Mammary epithelial cell (primary cell): ENCODE measurements at places on chromosomes 4 and X.

- DNase-seq: peak; percentile 0
Measured at GRCh38 chrX:82412858-82413257, 1095.2 kb upstream of the POU3F4 start.

DNA sequence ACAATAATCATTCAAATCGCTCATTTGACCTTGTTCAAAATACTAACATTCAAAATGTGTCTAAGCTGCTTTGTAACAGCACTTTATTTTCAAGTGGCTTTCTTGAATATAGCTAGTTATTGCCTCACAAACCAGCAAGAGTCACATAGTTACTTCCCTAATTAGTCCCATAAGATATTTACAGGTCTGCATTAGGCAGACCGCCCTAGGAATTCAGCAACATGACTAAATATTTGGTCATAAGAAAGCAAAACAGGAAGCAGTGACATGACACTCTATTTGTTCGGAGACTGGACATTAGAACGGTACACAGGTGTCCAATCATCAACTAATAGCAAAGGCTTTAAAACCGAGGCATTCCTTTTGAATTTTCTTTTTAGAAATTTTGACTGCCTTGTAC lies 262.0 kb downstream of the COL25A1 start:
- DNase-seq: no peak

DNA sequence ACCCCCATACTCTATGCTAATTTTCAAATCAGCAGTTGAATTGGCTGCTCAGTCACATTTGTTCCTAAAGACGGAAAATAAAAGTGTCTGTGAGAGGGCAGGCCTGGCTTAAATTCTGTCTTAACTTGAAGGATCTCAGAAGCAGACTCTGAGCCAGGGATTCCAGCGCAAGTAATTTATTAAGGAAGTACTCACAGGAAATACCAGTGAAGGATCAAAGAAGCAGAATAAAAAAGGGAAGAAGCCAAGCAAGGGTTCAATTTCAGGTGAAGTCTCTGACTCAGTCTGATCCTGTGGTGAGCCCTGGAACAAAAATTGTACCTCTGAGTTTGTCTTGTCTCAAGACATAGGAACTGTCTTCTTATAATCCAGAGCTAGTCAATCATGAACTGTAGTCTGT lies 52.2 kb downstream of the IL1RAPL1 start:
- peak; percentile 14 for DNase-seq

DNA sequence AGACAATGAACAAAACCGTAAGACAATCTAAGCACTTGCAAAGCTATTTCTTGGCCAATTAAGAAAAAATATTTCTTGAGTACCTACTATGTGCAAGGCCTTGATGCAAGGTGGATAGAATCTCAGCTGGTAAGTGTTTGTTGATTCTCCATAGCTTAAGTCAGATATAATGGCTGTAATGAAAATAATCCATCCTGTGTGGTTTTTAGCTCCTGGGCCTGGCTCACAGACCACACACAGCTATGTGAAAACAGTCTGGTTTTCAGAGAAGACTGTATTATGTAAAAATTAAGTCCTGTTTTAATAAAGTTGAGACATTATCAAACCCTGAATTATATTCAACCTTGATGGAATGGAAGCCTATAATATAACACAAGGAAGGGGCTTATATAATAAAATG lies 7.8 kb upstream of the DDIT4L start:
- no peak for DNase-seq

GRCh38 chr4:95508421-95508820 lies 40.4 kb downstream of the UNC5C start:
- peak; percentile 52 for DNase-seq

DNA sequence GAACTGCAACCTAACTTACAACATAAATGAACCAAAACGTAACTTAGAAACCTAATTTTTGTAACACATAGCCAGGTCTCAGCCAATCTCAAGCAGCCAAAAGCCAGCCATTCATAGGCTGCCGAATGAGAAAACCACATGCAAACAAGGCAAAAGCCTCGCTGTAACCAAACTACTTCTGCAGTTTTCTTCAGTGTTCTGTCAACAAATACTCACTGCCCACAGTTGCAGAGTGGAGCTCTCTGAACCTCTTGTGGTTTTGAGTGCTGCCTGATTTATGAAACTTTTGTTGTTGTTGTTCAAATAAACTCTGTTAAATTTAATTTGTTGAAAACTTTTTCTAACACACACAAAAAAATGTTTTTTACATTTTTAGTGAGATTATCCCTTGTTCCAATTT lies 251.2 kb downstream of the PAPSS1 start:
- no peak for DNase-seq

DNA sequence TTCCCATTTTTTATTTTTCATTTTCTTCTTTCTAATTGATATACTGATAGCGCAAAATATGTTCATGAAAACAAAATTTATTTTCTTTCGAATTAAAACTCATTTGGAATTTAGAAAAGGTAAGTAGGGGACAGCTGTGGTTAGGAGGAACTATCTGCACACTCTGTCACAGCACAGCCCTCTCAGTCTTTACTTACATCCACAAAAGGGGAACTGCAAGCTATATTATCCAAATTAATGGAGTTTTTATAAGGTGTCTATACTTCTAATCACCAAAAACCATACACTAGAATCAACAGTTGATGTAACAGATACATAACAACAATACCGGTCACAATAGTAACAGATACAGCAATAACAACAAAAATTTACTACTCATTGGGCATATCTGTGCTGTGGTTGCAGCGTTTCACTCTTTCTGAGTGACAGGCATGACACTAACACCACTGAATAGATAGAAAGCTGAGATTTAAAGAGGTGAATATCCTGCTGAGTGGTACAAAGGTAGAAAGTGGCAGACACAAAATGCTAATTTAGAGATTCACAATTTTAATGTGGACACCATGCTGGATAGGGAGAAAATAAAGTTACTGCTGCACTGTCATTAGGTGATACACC lies 160.7 kb downstream of the PPP3CA start:
- no peak for DNase-seq

DNA sequence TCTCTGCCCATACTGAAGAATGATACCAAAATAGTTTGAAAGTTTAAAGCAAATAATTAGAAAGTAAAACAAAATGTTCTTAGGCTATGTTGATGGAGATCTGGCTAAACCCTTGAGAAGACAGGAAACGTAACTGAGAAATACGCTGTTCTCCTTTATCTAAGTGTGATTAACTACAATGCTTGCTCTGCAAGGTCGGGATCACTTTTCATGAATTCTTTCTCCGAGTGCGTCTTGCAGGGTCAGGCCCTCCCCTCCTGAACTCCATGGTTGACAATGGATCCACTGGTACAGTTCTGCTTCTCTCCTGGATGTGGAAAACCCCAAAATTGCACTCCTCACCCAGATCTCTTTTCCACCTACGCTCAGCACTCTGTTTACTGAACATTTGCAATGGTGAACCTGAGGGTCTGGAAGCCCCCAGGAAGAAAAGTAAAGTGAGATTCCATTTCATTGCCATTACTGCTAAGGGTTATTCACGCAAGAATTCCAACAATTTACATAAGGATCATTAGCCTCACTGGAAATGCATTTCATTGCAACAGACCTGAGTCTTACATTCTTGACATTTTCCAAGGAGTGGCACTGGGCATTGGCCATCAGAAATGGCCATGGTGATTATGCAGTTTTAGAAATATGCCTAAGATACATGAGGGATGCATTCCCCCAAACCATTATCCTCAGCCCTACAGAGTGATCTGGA lies 24.6 kb upstream of the WWC2 start:
- no peak for DNase-seq

GRCh38 chrX:54786967-54787366 lies 11.1 kb downstream of the ITIH6 start:
- DNase-seq: peak; percentile 19

GRCh38 chrX:13180807-13181206 lies 136.4 kb upstream of the FAM9C start:
- peak; percentile 89 for DNase-seq

GRCh38 chr4:38060829-38061431 lies 100.7 kb downstream of the PTTG2 start:
- DNase-seq: no peak

DNA sequence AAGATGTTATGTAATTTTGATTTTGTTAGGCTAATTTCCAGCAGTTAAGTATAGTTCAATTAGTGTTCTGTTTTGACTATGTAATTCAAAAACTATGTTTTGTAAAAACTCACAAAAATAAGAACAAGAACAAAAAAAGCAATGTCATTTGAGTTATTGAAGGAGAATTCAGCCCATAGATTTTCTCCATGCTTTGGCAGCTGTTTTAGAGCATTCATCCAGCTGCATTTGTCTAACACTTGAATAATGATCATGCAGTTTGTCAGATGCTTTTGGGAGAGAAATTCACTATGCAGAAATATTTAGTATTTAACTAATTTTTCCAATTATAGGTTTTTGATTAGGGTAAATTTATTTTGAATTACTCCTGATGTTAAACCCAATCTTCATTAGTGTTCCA lies 14.2 kb downstream of the CPE start:
- no peak for DNase-seq

- peak; percentile 31 for DNase-seq
Measured at GRCh38 chrX:10050481-10050880, 83.3 kb downstream of the CLDN34 start.

DNA sequence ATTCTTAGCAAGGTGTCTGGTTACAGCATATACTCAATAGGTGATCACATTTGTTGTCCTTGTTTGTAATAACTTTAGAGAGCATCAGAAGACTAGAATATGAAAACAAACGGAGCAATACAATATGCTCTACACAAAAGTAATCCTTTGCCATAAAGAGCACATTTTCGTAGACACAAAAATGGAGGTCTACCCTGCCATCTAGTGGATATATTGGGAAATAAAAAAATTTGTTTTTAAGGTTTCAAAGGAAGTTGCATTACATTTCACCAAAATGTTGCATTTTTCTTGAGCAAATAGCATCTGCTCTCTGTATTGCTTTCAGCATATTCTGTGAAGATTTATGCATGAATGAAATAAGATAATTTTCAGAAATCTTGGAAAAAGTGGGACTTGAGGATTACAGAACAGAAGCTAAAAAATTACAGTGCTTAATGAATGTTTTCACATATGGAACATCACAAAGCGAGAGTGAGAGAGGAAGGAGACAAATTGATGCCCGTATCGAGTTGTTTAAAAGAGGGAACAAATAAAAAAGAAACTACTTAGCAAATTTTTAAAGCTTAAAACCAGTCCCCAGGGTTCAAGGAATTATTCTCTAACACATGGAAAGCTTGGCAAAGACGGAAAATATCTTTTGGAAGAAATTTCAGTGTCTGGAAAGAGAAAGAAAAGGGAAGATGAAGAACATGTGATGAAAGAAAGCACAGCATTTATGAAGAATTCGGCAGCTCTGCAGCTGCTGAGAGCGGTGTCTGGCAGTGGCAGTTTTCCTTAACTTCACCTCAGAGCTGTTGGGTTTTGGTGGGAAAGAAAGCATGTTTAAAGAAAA lies 390.1 kb downstream of the ANKRD50 start:
- DNase-seq: peak; percentile 24

GRCh38 chrX:70336767-70337166 lies 46.9 kb downstream of the KIF4A start:
- DNase-seq: no peak

- DNase-seq: peak; percentile 25
Measured at GRCh38 chrX:13864264-13864663, 47.4 kb upstream of the GPM6B start.

- DNase-seq: no peak
Measured at GRCh38 chr4:113349430-113349829, 300.0 kb downstream of the ANK2 start.

- no peak for DNase-seq
Measured at GRCh38 chrX:45846328-45846727, 645.7 kb upstream of the DIPK2B start.

DNA sequence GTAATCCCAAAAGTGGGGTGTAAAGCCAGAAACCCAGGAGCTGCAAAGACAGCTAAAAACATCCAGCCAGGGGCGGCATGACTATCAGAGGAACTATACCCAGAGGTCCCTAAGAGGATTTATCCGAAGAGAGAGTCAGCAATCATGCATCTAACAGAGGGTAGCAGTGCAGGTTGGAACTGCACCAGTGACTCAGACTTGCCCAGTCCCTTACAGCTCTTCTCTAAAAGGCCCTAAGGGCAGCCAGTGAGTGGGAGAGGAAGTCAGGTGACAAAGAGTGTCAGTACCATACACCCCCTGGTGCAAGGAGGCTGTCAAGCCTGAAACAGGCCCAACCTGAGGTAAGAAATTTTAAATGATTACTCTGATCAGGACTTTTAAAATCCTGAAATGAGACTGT lies 88.1 kb downstream of the CAMK2D start:
- peak; percentile 76 for DNase-seq

GRCh38 chr4:101201421-101201820 lies 145.9 kb downstream of the PPP3CA start:
- peak; percentile 69 for DNase-seq

DNA sequence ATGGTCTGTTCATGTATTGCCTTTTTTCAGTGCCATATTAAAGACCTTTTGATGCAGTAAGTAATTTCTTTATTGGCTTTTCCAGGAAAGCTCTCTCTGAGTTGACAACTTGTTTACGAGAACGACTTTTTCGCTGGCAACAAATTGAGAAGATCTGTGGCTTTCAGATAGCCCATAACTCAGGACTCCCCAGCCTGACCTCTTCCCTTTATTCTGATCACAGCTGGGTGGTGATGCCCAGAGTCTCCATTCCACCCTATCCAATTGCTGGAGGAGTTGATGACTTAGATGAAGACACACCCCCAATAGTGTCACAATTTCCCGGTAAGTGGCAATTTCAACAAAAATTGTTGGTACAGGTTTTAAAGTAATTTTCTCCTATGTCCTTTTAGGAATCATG lies 148.0 kb downstream of the STIM2 start:
- no peak for DNase-seq

- DNase-seq: no peak
Measured at GRCh38 chr4:166823126-166823525, 411.2 kb downstream of the SPOCK3 start.

- DNase-seq: no peak
Measured at GRCh38 chr4:1279253-1279652, 10.4 kb upstream of the MAEA start.

GRCh38 chr4:106353786-106354185 lies 14.8 kb downstream of the GIMD1 start:
- no peak for DNase-seq

GRCh38 chr4:185875316-185875907 lies 63.4 kb upstream of the SORBS2 start:
- DNase-seq: no peak

- DNase-seq: peak; percentile 1
Measured at GRCh38 chr4:54433686-54434085, 204.6 kb downstream of the PDGFRA start.

- no peak for DNase-seq
Measured at GRCh38 chr4:14117575-14118238, 490.2 kb upstream of the BOD1L1 start.

DNA sequence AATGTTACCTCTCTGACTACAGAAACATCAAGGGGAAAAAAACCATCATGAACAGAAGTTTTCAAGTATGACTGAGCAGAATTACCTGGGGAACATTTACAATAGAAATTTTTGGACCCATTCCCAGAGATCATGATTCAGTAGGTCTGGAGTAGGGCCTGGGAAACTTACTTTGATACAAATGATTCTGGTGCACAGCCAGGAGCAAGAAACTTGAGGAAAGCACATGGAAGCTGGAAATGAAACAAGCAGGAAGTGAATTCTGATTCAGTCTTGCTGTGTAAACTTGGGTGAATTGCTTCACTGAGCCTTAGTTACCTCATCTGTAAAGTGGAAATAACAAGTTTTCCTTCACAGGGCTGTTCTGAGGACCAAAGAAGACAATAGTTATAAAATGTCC lies 192.5 kb upstream of the TAPT1 start:
- DNase-seq: peak; percentile 17
